ENCODE measurements at places on chromosomes 3 and 15.
A peak's percentile ranks its signal among the peaks of the same experiment; 100 is the strongest.

DNA sequence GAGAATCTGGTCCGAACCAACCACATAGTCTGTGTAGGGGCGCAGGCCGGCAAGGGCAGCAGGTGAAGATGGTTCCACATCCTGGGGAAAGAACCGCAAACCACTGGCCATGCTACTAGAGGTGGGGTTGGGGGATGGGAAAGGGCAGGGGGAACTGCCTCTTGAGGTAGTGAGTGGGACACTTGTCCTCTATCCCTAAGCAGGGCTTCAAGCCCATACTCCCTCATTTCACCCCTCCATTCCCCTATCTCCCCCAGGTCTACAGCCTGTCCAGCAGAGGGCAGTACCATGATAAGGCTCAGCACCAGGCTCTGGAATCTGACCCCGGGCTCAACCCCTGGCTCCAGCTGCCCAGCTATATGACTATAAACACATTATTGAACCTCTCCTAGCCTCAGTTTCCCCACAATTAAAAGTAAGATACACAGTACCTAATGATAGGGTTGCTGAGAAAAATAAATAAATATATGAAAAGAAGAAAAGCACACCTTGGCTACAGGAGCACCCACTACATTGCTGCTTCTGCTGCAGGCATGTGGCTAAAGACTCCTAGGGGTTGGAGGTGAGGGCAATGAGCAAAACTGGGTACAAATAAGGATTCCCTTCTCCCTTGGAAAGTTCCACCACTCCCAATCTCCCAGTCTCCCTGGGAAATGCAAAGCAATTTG is 6.3 kb downstream of the GORASP1 start:
- peak; percentile 33 for DNase-seq

DNA sequence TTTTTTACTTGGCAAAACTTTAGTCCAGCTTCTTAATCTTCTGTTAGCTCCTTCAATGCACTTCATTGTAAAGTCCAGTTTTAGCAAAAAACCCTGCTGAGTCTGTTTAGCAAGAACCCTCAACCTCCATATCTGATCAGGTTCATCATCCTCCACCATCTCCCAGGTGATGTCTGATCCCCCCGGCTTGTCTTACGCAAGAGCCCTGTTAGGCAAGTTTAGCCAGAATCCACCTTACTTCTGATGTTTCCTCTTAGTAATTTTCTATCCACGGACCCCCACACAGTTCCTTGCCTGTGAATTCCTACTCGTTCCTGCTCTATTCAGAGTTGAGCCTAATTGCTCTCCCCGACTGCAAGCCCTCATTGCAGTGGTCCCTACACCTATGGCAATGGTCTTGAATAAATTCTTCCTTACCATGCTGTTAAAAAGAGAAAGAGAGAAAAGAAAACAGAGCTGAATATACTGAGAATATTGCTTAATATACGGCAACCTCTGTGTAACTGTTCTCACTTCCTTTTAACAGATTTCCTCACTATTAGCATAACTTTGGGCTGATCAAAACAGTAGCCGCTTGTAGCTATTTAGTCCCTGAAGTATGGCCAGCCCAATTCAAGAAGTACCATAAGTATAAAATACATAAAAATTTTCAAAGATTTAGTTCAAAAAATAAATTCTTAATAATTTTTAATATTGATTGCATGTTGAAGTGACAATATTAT is 78.7 kb upstream of the MME start:
- no peak for DNase-seq

DNA sequence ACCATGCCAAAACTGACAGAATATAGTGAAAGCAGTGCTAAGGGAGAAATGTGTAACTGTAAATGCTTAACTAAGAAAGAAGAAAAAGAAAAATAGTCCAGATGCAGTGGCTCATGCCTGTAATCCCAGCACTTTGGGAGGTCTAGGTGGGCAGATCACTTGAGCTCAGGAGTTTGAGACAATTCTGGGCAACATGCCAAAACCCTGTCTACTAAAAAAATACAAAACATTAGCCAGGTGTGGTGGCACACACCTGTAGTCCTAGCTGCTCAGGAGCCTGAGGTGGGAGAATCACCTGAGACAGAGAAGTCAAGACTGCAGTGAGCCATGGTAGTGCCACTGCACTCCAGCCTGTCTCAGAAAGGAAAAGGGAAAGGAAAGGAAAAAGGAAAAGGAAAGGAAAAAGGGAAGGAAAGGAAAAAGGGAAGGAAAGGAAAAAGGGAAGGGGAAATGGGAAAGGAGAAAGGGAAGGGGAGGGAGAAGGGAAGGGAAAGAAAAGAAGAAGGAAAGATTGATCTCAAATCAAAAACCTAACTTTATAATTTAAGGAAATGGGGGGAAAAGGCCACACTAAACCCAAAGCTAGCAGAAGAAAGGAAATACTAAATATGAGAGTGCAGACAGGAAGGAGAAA is 20.3 kb downstream of the C3orf33 start:
- no peak for DNase-seq

DNA sequence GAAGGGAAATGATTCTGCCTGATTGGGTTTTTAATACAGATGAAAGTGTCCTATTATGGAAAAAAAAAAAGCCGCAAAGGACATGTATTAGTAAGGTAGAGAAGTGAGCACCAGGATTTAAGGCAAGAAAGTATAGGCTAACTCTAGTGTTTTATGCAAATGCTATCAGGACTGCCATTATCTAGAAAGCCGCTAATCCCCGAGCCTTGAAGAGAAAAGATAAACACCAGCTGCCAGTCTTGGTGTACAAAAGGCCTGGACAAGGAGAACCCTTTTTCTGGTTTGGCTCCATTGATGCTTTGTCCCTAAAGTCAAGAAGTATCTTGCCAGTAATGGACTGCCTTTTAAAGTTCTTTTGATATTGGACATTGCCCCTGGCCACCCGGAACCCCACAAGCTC is 8.6 kb upstream of the TRIM59 start:
- no peak for DNase-seq

DNA sequence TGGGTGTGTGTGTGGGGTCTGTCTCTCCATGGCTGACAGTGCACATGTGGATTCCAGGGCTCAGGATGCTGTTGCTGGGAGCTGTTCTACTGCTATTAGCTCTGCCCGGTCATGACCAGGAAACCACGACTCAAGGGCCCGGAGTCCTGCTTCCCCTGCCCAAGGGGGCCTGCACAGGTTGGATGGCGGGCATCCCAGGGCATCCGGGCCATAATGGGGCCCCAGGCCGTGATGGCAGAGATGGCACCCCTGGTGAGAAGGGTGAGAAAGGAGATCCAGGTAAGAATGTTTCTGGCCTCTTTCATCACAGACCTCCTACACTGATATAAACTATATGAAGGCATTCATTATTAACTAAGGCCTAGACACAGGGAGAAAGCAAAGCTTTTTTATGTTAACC is 10.5 kb downstream of the ADIPOQ start:
- DNase-seq = no peak

DNA sequence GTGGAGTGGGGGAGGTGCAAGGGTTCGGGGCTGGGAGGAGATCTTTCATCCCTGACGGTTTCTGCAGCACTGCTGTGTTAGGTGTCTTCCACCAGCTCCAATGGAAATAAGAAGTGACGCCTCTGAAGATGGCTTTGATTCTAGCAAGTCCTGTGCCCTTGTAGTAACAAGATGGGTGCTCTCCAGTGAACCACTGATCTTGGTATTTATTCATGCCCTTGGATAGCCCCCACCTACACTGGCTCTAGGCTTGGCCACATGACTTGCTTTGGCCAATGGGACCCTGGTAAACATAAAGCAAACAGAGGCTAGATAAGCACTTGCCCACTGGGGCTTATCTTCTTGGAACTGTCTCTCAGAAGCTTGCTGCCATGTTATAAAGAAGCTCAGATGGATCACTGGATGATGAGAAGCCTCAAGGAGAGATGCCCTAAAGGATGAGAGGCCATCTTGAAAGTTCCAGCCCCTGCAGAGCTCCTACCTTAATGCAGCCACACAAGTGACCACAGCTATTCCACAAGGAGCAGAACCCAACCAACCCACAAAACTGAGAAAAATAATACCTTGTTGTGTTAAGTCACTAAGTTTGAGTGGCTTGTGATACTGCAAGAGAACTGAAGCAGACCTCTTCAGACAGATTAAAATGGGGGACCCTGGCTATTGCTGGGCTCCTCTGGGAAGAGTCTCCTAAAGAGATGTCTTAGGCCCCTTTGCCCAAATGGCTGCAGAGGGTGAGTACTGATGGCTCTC is 137.9 kb downstream of the PDCD6IP start:
- no peak for DNase-seq

- DNase-seq = no peak
Observed at GRCh38 chr3:13791198-13792050, 88.4 kb downstream of the WNT7A start.

GRCh38 chr3:103729547-103729946 is 1294.7 kb downstream of the ZPLD1 start:
- DNase-seq = no peak

GRCh38 chr3:144499001-144499930 is 527.6 kb downstream of the DIPK2A start:
- DNase-seq = no peak

GRCh38 chr3:185757176-185757575 is 67.7 kb downstream of the IGF2BP2 start:
- DNase-seq = no peak

- peak; percentile 59 for DNase-seq
Observed at GRCh38 chr15:82045179-82045891, 483 bp downstream of the MEX3B start.

DNA sequence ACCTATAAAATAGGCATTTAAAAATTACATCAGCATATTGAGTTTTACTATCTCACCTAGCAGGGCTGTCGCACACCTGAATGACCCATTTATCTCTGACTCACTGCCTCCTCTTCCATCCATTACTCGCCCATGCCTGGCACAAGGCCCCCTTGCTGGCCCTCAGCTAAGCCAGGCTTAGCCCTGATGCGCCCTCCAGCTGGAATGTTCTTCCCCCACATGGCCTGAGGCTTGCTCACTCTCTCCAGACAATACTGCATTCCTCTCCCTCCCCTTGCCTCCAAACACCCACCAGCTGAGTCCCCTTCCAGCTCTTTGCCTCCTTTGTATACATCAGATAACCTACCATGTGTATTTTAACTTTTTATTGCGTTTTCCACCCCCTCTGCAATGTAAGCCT is 7.2 kb downstream of the SH3BP5 start:
- DNase-seq = peak; percentile 58

DNA sequence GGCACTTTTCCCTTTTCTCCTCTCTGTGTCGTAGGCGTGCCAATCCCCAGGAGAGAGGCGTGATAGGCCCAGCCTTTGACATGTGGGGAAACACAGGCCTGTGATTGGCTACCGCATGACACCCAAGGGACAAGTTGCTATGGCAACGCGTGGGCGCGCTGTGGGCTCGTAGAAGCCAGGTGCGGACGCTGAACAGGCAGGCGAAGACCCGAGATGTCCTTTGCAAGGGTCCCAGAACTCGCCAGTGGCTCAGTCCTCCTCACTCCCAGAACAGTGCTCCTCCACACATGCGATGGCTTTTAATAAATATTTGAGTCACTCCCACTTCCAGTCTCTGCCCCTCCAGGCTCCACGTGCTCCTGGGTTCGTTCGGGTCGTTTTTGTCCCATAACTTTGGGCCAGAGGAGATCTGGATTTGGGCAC is 4.2 kb downstream of the SLC51B start:
- DNase-seq = peak; percentile 96

GRCh38 chr3:100888881-100889280 is 104.3 kb downstream of the ABI3BP start:
- no peak for DNase-seq

Data from myocyte (in vitro differentiated cells).